CD4-positive, alpha-beta T cell treated with Interleukin-10 for 1 hour (primary cell): ENCODE measurements at places on chromosomes 16 and 17.

GRCh38 chr16:20610211-20610891 lies 34.2 kb upstream of the ACSM2B start:
- DNase-seq = no peak

DNA sequence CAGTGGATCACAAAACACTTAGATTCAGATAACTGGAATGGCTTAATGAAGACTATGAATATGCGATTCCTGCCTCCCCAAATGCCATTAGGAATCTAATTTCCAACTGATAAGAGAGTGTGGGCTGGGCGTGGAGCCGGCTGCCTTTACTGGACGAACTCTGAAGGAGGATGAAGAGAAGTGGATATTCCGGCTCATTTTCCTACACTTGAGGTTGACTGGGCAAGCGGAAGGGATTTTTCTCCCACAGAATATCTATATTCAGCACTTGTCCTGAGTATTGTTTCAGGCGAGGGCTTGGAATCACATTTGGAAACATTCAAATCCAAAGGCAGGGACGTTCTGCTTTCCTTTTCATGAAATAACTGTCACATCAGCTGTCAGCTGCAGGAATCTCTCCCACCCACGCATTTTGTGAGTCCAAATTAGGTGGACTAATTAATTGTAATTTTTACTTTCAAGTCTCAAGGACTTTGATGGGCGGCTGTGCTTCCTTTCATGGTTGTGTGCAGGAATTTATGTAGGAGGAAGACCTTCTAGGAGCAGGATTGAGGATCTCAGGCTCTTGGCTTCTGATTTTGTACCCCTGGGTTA lies 138.5 kb downstream of the PITPNC1 start:
- no peak for DNase-seq

DNA sequence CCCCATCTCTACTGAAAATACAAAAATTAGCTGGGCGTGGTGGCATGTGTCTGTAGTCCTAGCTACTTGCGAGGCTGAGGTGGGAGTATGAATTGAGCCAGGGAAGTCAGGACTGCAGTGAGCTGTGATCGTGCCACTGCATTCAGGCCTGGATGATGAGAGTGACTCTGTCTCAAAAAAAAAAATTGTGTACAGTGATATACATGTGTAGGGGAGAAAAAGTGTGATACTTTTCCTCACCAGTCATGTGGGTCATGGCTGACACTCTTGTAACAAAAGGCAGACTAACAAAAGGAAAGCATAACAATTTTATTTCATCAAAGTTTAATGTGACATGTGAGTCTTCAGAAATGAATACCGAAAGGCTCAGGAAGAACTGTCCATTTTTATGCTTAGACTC lies 2.0 kb upstream of the ABCC12 start:
- DNase-seq = no peak

GRCh38 chr16:56262551-56263245 lies 71.4 kb downstream of the GNAO1 start:
- DNase-seq = no peak

DNA sequence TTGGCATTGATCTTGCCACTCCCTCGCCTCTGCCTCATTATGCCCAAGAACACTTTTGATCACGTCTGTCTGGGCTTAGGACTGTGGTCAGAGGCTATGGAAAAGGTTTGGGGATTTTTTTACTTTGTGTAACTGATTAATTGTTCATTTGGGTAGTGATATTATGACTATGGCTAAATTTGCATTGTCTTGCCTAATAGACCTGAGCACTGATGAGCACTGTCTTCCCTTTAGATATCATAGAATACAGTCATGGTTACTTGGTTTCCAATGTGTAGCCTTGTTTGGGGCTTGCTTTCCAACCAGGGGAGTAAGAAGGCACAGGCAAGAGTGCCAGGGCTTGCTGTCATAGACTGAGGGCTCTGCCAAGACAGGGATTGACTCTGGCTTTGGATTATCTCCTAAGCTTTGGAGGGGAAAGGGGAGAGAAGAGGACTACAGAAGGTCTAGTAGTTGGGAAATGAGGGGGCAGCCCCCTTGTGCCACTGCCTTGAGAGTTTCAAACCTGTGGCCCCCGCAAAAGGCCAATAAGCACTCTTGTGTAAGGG lies 13.7 kb downstream of the LIMD2 start:
- DNase-seq = no peak

- DNase-seq = no peak
Observed at GRCh38 chr16:6926762-6927161, 405.9 kb upstream of the RBFOX1 start.

DNA sequence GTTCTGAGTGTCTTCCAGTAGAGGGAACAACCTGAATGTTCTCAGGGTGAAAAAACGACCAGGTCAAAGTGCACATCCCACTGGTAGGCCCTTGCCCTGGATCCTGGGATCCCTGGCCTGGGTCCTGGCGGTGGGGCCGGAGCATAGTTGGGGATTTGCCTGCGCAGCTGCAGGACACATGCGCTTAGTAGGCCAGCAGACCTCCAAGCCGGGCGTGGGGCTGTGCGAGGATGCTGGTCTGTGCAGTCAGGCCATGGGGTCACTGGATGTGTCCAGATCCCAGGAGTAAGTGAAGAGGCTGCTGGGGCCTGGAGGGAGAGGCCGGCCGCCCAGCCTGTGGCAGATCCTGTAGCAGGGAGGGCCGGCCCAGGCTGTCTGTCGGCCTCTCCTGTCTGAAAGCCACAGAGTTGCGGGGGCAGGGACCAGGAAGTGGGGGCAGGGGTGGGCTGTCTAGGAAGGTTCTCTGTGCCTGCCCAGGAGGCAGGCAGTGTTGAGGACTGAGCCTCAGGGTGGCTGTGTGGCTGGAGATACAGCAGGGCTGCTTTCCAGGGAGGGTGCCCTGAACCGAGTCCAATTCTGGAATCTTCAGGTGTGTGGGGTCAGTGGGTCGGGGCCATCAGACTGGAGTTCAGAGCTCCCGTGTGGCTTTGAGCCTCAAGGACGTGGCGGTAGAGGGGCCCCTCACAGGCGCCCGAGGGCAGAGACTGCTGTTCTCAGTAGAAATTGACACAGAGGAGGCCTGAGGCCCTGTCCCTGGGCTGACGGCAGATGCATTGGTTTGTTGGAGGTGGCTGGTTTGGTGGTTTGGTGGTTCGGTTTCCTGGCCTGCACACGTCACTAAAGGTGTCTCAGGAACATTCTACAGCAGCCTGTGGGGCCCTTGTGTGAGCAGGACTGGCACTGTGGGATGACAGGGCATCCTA lies 17.2 kb upstream of the NUDT16L1 start:
- DNase-seq = peak; percentile 75
